H1 (cell line): ENCODE measurements at places on chromosomes 3 and 15. TPM values are rescaled to one million over a fixed set of nuclear protein-coding genes. Genes with fewer than 3 reads are reported as not detected.

The PIERCE2 gene
- total RNA-seq = 1.4 and 2.7 TPM in 2 replicates

The ZBTB47 gene
- total RNA-seq = 4.0 and 4.1 TPM in 2 replicates

The CCK gene
- 0.99 and 2.4 TPM in 2 replicates for total RNA-seq

The GOLGA6L4 gene
- total RNA-seq = 3.6 and 3.7 TPM in 2 replicates

The TLR9 gene
- not detected in 2 replicates for total RNA-seq

The SERINC4 gene
- total RNA-seq = not detected in 2 replicates

- H3K4me1 ChIP-seq = peaks cover 3% of the 10 kb centered on the region
- H3K4me3 ChIP-seq = no peak overlapping the region
- H3K27ac ChIP-seq = no peak overlapping the region
These were observed 47.9 kb downstream of the TGFBR2 start for GRCh38 chr3:30654269-30654668.

DNA sequence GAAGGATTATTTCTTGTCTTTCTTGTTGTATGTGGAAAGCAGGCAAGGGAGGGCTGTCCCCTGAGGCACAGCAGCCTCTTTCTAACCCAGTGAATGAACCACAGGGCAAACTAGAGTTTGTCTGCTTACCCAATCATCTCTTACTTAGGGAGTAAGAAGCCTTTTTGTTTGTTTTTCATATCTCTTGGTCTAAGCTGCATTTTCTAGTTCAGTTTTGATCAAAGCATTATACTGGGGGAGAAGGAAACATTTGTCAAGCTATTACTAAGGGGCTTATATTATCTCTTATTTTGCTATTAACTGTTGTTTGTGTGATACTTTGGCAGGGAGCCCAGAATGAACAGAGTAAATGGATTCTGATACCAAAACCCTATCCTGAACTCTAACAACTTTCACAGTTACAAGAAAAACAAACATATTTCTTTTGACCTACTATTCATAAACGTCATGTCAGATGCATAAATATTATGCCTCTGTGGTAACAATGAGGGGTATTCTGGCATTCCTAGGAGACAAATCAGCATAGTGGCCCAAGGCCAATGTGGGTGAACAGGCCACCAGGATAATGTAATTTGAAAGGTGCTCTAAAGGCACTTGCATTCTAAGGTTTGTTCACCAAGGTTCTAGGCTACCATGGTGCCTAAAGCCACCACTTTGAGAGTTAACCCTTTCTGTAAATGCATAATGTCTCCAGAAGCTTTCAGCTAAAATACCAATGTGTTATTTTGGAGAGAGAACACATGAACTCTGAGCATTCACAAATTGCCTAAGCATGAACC is 271.6 kb upstream of the ZPLD1 start:
- DNase-seq = no peak
- no peak overlapping the region for H3K27ac ChIP-seq
- H3K27me3 ChIP-seq = no peaks in the 10 kb centered on the region
- no peak overlapping the region for H3K4me3 ChIP-seq
- no peaks in the 10 kb centered on the region for H3K36me3 ChIP-seq
- H3K4me1 ChIP-seq = no peaks in the 10 kb centered on the region

DNA sequence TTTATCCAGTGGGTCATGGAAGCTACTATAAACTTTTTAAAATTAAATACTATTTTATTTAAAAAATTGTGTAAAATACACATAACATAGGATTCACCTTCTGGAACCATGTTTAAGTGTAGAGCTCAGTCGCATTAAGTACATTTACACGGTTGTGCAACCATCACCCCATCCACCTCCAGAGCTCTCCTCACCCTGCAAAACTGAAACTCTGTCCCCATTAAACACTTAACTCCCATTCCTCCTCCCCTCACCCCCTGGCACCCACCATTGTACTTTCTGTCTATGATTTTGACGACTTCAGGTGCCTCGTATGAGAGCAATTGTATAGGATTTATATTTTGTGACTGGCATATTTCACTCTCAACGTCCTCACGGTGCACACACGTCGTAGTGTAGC is 70.7 kb downstream of the APBA2 start:
- H3K4me3 ChIP-seq = no peak overlapping the region
- no peaks in the 10 kb centered on the region for H3K4me1 ChIP-seq
- H3K36me3 ChIP-seq = no peaks in the 10 kb centered on the region
- H3K27me3 ChIP-seq = no peaks in the 10 kb centered on the region
- no peak overlapping the region for H3K27ac ChIP-seq
- peak; percentile 17 for DNase-seq

DNA sequence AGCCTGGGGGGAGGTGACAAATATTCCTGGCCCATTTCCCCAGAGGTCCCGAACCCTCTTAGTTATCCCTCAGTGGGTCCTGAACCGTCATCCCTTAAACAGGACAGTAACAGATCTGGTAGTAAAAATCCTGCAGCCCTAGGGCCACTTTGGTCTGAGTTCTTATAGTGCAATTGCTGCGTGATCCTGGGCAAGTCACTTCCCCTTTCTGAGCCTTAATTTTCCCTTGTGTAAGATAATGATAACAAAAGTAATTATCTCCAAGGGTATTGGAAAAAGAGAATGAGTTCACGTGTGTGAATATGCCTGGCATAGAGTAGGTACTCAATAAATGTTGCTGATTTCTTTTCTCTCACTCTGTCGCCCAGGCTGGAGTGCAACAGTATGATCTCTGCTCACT is 2.9 kb upstream of the JAGN1 start:
- H3K4me3 ChIP-seq = no peak overlapping the region
- no peaks in the 10 kb centered on the region for H3K4me1 ChIP-seq
- no peak for DNase-seq
- H3K27me3 ChIP-seq = no peaks in the 10 kb centered on the region
- no peaks in the 10 kb centered on the region for H3K36me3 ChIP-seq

- H3K36me3 ChIP-seq = no peaks in the 10 kb centered on the region
- no peaks in the 10 kb centered on the region for H3K27me3 ChIP-seq
- no peak for DNase-seq
- H3K4me1 ChIP-seq = no peaks in the 10 kb centered on the region
- H3K4me3 ChIP-seq = no peak overlapping the region
These were observed 313.4 kb downstream of the RBMS3 start for GRCh38 chr3:29594261-29594660.

DNA sequence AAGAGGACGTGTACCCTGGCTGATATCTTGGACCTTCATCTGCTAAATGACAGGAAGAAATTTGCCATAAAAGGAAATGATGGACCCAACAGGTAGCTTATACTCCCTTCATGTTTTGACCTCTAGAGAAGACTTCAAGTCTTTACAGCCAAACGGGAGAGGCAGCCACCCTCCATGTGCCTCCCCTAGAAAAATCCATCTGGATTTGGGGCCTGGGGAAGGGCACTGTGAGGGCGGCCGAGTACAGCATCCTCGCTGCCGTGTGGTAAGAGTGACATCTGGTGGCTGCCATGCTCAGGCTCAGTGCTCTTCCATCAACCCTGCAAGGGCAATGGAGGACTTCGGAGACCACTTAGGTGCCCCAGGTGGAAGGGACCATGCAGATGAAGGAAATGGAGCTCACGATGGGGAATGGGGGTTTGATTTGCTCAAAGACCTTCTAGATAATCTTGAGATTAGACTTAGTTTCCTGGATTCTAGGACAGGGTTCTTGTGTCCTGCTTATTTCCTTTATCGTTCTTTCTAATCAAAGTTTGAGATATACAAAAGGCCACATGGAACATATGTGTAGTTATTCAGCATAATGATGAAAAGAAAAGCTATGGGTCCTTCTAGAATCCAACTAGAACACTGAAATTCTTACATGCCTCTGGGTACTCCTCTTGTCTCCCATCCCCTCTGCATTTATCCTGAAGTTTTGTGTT is 44.4 kb downstream of the AQP9 start:
- no peaks in the 10 kb centered on the region for H3K4me1 ChIP-seq
- no peak overlapping the region for H3K27ac ChIP-seq
- DNase-seq = peak; percentile 36
- no peak overlapping the region for H3K4me3 ChIP-seq

GRCh38 chr3:166993015-166993630 is 387.0 kb downstream of the ZBBX start:
- H3K27me3 ChIP-seq = no peaks in the 10 kb centered on the region
- no peak overlapping the region for H3K4me3 ChIP-seq
- no peak overlapping the region for H3K27ac ChIP-seq
- H3K4me1 ChIP-seq = no peaks in the 10 kb centered on the region
- DNase-seq = no peak

DNA sequence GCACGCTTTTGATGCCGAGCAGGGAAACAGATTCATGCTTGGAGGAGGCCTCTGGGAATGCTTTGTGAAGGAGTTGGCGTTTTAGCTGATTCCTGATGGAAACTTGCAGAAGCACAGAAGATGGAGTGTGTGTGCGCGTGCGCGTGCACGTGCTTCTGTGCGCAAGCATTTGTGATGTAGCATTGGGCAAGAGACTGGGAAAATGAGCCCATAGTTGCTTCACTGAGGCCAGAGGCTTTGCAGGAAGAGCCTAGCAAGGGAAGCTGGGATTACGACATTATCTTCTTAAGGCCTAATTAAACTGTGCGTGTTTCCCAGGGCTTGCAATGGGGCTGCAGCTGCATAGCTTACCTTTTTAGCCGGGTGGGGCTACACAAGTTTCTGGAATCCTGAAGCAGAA is 18.1 kb upstream of the AGBL1 start:
- H3K4me3 ChIP-seq = no peak overlapping the region
- no peak overlapping the region for H3K27ac ChIP-seq
- no peaks in the 10 kb centered on the region for H3K4me1 ChIP-seq
- H3K36me3 ChIP-seq = no peaks in the 10 kb centered on the region
- H3K27me3 ChIP-seq = no peaks in the 10 kb centered on the region
- DNase-seq = no peak

DNA sequence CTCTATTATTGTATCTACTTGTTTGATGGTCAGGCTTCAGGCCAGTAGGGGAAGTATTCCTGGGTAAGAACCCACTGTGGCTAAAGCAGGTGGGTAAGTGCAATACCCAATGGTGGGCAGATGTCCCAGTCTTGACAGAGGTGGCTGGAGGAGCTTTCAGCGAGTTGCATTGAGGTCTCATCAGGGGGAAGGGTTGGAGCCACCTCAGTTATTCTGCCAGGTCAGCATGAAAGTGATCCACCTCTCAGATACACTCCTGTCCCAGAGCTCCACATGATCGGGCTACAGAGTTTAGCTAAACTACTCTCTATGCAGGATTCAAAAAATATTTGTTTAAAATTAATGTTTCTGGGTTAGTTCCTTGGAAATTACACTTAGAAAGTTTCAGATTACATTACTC is 95.8 kb upstream of the WNT7A start:
- no peaks in the 10 kb centered on the region for H3K4me1 ChIP-seq
- no peaks in the 10 kb centered on the region for H3K36me3 ChIP-seq
- DNase-seq = no peak
- H3K27ac ChIP-seq = no peak overlapping the region

- no peaks in the 10 kb centered on the region for H3K36me3 ChIP-seq
- no peak for DNase-seq
- H3K4me3 ChIP-seq = no peak overlapping the region
- peaks cover 26% of the 10 kb centered on the region for H3K27me3 ChIP-seq
- H3K4me1 ChIP-seq = peaks cover 19% of the 10 kb centered on the region
- H3K27ac ChIP-seq = no peak overlapping the region
These were observed 16.2 kb downstream of the PAK6 start for GRCh38 chr15:40255033-40255432.

DNA sequence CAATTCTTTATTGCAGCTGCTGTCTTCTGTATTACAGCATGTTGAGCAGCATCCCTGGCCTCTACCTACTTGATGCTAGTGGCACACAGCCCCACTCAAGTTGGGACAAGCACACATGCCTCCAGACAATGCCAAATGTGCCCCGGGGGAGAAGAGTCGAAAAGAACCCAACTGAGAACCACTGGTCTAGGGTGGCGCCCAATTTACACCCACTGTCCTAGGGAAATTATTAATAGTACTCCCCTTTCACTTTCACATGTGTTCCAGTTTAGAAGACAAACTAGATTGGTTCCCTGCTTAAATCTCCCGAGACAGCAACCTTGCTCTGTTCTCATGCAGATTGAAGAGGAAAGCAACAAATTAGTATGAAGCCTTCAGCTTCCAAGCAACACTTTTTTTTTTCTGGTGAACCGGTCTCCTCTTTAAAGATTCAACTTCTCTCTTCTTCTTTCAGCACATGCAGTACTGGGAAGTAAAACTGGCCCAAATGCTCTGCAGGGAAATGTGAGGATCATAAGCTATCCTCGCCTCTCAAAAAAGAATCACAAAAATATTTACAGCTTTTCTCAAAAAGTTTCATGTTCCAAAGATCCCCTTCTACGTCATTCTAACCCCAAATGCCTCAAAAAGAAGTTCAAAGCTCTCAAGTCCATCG is 823.9 kb upstream of the CFAP20DC start:
- no peak overlapping the region for H3K4me3 ChIP-seq
- DNase-seq = no peak
- H3K4me1 ChIP-seq = no peaks in the 10 kb centered on the region

DNA sequence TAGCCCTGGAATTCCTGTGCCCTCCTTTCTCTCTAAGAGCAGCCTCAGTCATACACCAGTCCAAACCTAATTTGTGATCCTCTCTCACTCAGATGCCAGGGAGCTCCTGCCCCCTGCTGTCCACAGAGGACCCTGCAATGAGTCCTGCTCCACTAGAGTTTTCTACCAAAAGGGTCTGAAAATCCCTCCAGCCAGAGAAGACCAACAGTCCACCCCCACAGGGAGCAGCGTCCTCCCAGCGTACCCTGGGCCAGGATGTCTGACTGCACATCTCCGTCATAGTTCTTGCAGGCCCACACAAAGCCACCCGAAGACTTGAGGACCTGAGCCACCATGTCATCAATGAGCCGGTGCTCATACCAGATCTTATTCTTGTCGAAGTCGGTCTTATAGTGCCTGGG is 15.4 kb downstream of the IDH2 start:
- H3K36me3 ChIP-seq = peaks cover 14% of the 10 kb centered on the region; the same call in 1 of the 2 replicates
- DNase-seq = no peak
- no peak overlapping the region for H3K27ac ChIP-seq
- H3K27me3 ChIP-seq = no peaks in the 10 kb centered on the region
- peaks cover 5% of the 10 kb centered on the region; the same call in 1 of the 2 replicates for H3K4me1 ChIP-seq

GRCh38 chr3:49199239-49199899 is 28.0 kb downstream of the KLHDC8B start:
- no peak overlapping the region for H3K4me3 ChIP-seq
- H3K27me3 ChIP-seq = no peaks in the 10 kb centered on the region
- no peak overlapping the region for H3K27ac ChIP-seq
- H3K36me3 ChIP-seq = no peaks in the 10 kb centered on the region
- no peaks in the 10 kb centered on the region for H3K4me1 ChIP-seq

- no peak for DNase-seq
- peaks cover 2% of the 10 kb centered on the region for H3K4me1 ChIP-seq
- no peaks in the 10 kb centered on the region for H3K36me3 ChIP-seq
- no peak overlapping the region for H3K27ac ChIP-seq
- H3K4me3 ChIP-seq = no peak overlapping the region
These were observed 17.3 kb downstream of the HDAC11 start for GRCh38 chr3:13497386-13497785.

DNA sequence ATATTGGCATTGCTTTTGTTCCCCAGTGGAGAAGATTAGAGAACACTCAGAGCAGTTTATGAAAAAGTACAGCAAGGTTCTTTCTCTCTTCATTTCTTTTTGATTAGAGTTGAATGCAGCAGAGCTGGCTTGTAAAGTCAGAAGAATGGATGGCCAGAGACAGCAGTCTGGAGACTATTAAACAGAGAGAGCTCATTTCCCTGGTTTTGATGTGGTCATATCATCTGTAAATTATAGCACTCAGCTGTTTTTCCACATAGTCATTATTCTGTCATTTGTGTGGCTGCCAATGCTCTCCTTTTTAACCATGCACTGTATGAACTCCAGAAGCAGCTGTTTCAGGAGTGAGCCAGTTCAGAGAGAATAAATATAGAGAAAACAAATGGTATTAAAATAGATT is 177.4 kb upstream of the CRBN start:
- H3K27ac ChIP-seq = no peak overlapping the region
- no peaks in the 10 kb centered on the region for H3K27me3 ChIP-seq
